ENCODE measurements at places on chromosomes 7 and 10. TPM values are rescaled to one million over a fixed set of nuclear protein-coding genes. Genes with fewer than 3 reads are reported as not detected.

Gene PITRM1
- 110 TPM for total RNA-seq

Gene CTAGE4
- total RNA-seq: not detected

GRCh38 chr7:36880108-36880507, 155.8 kb upstream of the AOAH start:
- no peak overlapping the region for H3K27ac ChIP-seq
- no peaks in the 10 kb centered on the region for H3K36me3 ChIP-seq
- DNase-seq: no peak
- no peaks in the 10 kb centered on the region for H3K27me3 ChIP-seq
- H3K4me1 ChIP-seq: no peaks in the 10 kb centered on the region
- no peak overlapping the region for H3K4me3 ChIP-seq

- no peaks in the 10 kb centered on the region for H3K4me1 ChIP-seq
- no peak overlapping the region for H3K27ac ChIP-seq
- H3K4me3 ChIP-seq: no peak overlapping the region
These were observed 151.3 kb upstream of the KMT2E start for GRCh38 chr7:104862719-104863118.

DNA sequence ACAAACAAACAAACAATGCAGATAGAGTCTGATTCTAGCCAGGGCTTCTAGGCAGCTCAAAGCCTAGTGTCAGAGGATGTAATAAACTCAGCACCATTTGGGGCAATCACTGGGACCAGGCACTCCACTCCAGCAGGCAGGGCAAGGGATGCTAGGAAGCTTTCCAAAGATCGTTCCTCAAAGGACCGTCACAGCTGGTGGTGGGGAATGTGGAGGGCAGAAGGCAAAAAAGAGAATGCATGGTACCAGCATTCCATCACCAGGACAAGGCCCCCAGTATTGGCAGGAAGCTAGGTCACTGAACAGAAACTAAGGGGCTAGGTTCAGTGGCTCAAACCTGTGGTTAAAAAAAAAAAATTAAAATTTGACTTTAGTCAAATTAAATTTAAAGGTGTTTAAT, 94.2 kb downstream of the CUL2 start:
- no peaks in the 10 kb centered on the region for H3K27me3 ChIP-seq
- no peak for DNase-seq
- H3K4me3 ChIP-seq: no peak overlapping the region
- no peaks in the 10 kb centered on the region for H3K36me3 ChIP-seq
- no peak overlapping the region for H3K27ac ChIP-seq
- no peaks in the 10 kb centered on the region for H3K4me1 ChIP-seq

Measured in ascending aorta (tissue), 2 donors.